ENCODE measurements at places on chromosomes 16 and 17.

DNA sequence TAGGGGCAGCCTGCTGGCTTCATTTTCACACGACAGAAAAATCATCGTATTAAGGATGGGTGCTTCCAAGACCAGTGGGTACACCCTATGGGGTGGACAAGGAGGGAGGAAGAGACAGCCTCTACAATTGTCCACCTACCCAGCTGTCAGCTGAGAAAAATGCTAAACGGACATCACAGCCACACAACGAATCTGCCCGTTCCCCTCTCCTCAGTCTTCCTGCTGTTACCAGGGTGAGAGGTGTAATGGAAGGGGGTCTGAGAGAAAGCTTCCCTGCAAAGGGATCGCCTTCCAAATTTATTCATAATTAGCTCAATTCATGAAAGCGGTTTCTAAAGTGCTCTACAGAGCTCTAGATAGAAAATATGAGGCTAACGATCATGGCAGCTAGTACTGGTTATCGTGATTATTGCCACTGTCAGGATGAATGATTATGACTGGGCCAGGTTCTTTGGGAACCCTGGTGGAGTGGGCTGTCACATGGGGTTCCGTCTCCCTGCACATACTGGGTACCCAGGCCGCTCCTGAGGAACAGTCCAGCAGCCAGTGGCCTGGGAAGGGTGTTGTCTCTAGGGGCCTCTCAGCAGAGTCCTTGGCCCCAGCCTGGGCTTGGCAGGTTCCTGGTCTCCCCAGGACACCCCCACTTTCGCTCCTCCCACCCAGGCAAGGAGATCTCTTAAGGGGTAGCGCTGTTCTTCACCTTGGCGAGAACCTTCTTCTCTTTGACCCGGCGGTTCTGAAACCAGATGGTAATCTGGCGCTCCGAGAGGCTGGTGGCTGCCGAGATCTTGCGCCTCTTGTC lies 2.2 kb downstream of the HOXB13 start:
- no peak for DNase-seq

- no peak for DNase-seq
Observed at GRCh38 chr17:8062435-8062806, 23.6 kb downstream of the ALOX15B start.

GRCh38 chr16:75798714-75799113 lies 72.4 kb upstream of the CPHXL start:
- DNase-seq = no peak

- no peak for DNase-seq
Observed at GRCh38 chr16:87687126-87687910, 78.5 kb downstream of the KLHDC4 start.

DNA sequence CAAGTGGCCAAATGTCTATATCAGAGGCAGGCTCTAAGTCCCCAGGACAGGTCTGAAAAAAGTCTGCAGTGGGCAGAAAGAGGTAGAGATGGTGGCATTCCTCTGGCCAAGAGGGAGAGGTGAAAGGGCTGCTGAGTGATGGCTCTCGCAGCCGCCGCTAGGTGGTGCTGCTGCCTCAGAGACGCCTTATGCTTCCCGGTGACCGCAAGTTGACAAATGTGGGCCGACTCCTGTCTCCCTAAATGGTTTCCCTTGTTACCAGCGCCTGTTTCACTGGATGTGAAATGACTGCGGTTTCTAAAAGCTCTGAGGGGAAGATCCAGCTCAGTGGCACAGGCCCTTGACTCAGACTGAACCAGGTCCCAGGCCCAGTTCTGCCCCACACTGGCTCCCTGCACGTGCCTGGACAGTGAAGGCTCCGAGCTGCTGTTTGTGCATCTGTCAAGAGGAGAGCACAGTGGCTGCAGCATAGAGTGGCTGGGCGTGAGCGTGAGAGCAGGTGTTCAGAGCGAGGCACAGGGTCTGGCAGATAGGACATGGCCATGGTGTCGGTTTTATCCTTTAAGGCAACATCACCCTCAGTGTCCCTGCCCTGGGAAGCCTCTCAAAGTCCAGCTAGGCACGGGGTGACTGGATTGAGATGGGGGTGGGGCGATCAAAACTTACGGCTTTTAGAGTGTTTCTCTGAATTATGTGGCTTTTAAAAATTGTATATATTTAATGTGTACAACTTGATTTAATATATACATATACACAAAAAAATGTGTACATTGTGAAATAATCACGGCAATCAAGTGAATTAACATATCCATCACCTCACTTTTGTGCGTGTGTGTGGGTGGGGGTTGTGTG lies 19.9 kb downstream of the CLEC16A start:
- no peak for DNase-seq

GRCh38 chr16:14289692-14290340 lies 218.7 kb downstream of the MRTFB start:
- DNase-seq = no peak

- DNase-seq = peak; percentile 63
Observed at GRCh38 chr16:75385507-75386152, 47.7 kb downstream of the CFDP1 start.

DNA sequence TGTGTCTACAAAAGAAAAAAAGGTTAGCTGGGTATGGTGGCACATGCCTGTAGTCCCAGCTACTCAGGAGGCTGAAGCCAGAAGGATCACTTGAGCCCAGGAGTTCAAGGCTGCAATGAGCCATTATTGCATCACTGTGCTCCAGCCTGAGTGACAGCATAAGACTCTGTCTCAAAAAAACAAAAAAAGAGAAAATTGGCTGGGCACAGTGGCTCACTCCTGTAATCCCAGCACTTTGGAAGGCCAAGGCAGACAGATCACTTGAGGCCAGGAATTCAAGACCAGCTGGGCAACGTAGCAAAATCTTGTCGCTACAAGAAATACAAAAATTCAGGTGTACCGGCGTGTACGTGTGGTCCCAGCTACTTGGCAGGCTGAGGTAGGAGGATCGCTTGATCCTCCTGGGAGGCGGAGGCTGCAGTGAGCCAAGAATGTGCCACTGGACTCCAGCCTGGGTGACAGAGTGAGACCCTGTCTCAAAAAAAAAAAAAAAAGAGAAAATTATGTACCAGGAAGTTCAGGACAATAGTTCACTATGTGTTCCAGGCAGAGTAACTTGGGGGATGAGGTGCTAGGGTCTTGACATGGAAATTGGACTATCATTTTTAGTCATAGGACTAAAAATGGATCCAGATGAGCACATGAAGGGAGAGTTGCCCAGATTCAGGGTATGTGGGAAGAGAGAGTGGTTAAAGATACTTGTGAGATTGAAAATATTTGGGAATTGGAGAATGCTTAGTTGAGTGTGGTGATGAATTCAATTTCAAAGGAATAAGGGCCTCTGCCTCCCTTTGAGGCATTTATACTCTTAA lies 11.0 kb downstream of the ALDH3A2 start:
- no peak for DNase-seq

DNA sequence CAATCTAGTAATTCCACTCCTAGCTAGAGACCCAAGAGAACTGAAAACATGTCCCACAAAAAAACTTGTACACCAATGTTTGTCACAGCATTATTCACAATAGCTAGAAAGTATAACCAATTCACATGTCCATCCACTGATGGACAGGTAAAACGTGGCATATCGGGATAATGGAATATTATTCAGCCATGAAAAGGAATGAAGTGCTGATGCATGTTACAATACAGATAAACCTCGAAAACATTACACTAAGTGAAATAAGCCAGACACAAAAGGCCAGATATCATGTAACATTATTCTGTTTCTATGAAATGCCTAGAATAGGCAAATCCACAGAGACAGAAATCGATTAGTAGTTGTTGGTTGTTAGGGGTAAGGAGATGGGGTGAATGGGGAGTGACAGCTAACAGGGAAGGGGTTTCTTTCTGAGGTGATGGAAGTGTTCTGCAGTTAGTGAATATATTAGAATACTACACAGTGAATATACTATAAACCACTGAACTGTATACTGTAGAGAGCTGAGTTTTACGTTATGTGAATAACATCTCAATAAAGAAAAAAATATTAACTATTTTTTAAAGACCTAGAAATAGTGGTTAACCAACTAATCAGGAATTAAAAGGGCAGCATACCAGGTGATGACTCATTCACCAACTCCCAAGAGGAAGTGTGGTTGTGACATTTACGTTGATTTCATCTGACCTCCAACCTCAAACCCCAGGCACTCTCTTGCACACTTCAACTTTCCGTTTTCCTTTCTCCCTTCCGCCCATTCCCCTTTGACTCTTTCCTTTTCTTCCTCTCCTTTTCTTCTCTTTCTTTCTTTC lies 48.6 kb downstream of the GAS7 start:
- DNase-seq = no peak

GRCh38 chr17:15408803-15409202 lies 58.6 kb downstream of the CDRT4 start:
- DNase-seq = no peak

DNA sequence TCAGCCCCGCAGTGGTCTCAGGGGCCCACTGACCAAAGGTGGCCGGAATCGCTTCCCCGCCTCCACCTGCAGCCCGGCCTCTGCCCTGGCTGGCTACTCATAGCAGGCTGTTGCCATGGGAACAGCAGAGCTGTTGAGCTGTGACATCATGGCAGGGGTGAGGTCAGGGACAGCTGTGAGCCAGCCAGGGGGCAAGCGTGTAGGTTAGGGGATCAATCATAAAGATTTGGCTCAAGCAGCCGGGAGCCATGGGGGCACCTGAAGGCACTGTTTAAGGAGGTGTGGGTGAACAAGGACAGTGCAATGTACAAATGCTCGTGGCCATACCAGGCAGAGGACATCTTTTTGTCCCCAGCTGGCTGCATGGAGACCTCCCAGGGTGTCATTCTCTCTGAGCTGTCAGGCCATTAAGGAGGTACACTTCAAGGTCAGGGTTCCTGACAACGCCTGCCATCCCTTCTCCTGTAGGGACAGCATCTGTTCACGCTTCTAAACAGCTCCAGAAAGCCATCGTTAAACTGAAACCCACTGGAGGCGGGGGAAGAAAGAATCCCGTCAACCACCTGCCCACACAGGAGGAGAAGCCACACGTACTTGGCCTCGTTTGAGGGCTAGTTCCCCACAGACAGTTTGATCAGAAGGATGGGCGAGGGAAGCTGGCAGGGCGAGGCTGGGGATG lies at the start of gene CEP295NL:
Gene CEP295NL, minus strand, starts transcription at position 101 of the 679 bp plus-strand sequence. CDS start 1,373 bp downstream, outside the sequence.
- DNase-seq = no peak

- no peak for DNase-seq
Observed at GRCh38 chr16:29844575-29845331, 18.3 kb downstream of the CDIPT start.

- no peak for DNase-seq
Observed at GRCh38 chr17:39962642-39963220, at the start of gene GSDMA. Gene GSDMA, plus strand, starts transcription at chr17:39963004. Its CDS starts 2,684 bp downstream, at chr17:39965688.

DNA sequence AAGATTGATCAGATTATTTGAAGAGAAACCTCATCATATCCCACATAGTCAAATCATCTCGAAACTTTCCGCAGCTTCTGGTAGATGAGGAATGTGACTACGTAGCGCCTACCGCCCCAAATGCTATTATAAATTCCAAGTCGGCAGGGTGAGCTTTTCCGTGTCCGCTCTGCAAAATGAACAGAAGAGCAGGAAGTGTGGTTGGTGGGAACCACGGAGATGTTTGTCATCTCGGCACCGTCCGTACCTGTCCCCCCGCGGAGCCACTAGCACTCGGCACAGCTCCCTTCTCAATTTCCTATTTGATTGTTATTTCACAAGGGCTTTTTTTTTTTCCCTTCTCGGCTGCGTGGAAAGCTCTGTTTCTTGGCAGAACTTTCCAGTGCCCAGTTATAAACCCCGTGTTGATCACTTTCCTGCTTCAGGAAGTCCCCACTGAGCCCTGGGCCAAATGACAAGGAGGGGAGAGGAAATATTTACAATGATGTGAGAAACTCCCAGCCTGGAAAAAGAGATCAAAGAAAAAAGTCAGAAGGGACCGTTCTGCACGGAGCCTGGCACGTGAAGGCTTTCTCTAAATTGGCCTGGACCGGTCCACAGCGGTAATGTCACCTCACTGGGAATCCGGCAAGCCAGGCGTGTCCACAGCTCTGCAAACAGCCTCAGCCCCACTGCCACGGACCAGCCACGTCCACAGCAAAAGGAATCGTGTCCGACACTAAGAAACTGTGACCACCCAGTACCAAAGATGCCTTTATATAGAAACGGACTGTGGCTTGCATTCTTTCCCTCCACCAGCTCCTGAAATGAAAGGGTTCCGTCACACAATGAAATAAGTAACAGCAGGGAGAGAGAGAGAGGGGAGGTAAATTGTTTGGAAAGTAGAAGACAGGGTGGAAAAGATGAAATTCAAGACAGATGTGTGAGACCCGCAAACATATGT lies 65.0 kb downstream of the MRM3 start:
- no peak for DNase-seq

GRCh38 chr16:55000595-55000994 lies 69.9 kb downstream of the IRX5 start:
- no peak for DNase-seq

GRCh38 chr17:58504826-58505351 lies 9.5 kb downstream of the MTMR4 start:
- no peak for DNase-seq

GRCh38 chr17:77300016-77300686 lies 159.4 kb downstream of the SEC14L1 start:
- no peak for DNase-seq

- DNase-seq = no peak
Observed at GRCh38 chr16:4172070-4172469, 55.8 kb upstream of the ADCY9 start.

GRCh38 chr17:38663125-38663751 lies 11.5 kb downstream of the EPOP start:
- no peak for DNase-seq

- DNase-seq = no peak
Observed at GRCh38 chr17:81808778-81809555, 5.0 kb downstream of the GCGR start.

GRCh38 chr17:44902135-44902760 lies 3.0 kb upstream of the EFTUD2 start:
- DNase-seq = no peak

DNA sequence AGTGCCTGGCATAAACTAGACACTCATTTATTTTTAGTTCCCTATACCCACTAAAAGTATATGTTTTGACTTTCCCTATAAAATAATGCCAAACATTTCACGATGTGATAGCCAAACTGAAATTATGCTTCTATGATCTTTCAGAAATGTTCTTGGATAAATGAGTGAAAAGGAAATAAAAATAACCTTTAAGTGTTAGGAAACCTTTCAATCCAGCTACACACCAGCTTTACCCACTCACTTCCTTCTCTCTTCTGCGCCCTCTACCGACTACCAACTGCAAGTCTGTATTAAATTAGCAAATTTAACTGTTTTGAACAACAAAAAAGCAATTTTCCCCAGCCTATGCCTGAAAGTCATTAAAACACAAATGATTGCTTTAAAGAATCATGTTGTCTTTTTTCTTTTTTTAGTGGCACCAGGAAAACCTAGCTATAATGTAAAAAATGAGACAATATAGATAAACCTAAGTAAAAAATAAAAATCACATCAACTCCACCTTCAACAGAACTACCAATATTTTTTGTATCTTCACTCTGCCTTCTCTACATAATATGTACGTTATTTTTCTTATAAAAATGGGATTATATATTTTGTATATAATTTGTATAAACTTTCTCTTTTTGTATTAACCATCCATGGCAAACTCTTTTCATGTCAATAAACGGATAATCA lies 13.2 kb upstream of the TMEM100 start:
- no peak for DNase-seq

DNA sequence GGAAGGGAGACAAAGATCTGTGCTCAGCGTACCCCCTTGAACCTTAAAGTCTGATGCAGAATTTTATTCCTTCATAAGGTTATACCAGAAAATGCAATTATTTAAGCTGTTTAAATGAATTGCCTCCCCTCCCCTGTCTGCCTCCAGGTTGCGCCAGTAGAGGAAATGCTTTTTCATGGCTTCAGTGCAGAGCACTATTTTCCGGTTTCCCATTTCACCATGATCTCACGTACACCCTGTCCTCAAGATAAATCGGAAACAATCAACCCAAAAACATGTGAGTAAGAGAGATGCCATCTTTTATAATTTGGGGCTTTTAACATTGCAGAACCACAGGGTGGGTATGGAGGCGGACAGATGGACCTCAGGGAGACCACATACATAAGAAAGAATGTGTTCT lies 15.5 kb downstream of the IQCK start:
- DNase-seq = no peak

Measured in right renal cortex interstitium (tissue), 3 donors.